ENCODE measurements at places on chromosomes 3 and 15. TPM values are rescaled to one million over a fixed set of nuclear protein-coding genes. Genes with fewer than 3 reads are reported as not detected.

DNA sequence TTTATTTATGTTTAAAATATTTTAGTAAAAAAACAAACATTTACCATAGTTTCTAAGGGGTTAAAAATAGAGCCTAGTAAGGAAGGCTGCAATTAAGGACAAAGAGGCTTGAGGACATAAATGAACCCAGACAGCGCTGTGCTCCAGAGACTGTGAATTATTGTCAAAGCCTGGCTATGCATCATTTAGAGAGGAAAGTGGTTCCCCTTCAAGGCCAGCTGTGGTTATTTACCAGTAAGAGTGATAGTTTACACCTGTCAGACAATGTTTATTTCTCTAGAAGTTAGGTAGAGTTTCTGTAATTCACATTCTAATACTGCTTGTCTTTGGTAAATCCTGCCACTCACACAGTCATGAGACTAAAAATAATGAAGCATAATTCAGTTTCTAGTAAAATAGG is 32.4 kb upstream of the PIK3R4 start:
- DNase-seq: no peak

Gene RAB6B
- total RNA-seq: 1.8 TPM

- DNase-seq: no peak
Observed at GRCh38 chr15:91263632-91264531, 163.8 kb downstream of the SV2B start.

DNA sequence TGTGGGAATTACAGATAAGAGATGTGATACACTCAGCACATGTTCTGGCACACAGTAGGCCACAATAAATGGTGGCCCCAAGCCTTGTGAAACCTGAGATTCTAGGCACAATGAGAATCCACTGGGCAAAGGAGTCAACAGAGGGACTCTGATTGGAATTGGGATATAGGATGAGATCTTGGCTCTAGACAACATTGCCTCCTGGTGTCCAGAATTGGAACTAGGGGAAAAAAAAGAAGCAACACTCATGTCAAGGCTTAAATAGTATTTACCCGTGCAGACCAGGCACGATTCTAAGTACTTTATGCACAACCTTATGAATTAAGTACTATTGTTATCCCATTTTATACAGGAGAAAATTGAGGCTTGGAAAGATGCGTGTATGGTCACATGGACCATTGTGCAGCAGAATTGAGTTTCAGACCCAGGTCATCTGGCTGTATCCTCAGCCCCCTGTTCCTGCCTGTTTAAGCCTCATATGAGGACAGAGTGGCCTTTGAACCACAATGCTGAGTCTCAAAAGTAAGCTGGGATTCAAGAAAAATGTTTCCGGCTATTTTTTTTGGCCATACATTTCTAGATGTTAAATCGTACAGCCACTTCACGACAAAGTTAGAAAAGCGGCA is 124.8 kb downstream of the SV2B start:
- DNase-seq: no peak

DNA sequence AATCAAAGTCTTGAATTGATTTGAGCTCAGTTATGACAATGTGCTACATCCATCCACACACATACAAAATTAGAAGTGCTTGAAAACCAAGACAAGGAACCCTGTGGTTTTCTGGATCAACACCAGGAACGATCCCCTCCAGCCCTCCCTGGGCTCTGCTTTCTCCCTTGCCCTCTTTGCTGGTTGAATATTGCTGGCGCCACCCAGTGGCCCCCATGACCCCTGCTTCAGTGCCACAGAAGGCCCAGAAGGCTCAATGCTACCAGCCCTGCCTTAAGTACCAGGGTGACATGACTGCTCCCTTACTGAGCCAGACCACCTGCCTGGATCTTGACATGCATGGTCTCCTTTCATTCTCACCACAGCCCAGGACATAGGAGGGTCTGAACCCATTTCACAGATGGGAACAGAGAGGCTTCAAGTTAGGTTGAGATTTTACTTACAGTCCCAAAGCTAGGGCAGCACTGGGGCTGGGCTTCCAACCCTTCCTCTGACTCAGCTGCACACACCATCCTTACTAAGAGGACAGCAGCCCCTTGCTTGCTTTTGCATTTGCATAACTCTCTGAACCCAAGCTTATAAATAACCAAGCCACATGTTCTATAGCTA is 15.0 kb downstream of the IL12A start:
- no peak for DNase-seq

GRCh38 chr3:140898340-140899180 is 43.1 kb upstream of the SLC25A36 start:
- DNase-seq: no peak

Gene PLA2G4F
- total RNA-seq: not detected

Gene ZIC4
- not detected for total RNA-seq

DNA sequence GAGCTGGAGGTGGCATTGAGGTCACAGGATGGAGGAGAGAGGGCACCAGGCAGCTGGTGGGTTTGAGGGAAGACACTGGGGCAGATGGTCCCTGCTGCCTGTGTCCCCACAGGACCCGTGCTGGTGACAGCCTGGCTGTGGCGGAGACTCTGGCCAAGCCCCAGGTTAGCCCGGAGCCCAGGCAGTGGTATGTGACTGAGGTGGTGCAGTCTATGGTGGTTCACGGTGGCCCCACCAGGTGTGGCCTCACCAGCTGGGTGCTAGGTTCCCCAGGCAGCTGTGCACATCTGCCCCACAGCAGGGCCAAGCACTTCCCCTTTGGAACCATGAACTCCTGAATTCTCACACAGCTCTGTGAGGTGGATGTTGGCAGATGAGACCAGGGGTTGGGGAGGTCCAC is 15.4 kb downstream of the PLXNA1 start:
- DNase-seq: no peak

DNA sequence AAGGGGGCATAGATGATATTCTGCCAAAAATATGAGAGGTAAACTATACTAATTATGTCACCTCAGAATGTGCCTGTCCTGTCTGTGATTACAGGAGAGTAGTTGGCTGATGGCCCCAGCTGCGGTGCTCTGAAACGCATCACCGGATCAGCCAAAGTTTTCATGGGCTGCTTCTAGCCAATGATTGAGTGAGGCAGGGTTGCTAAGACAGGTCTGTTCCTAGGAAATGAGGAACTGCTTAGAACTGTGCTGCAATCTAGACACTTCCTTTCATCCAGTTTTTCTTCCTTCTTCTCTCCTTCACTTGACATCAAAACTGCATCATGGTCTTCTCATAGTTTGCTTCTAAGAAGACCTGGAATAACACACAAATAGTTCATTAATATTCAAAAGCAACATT is 124.0 kb downstream of the KCNH8 start:
- DNase-seq: no peak

Gene BNC1
- not detected for total RNA-seq

GRCh38 chr3:137792626-137793271 is 28.6 kb downstream of the SOX14 start:
- DNase-seq: no peak

DNA sequence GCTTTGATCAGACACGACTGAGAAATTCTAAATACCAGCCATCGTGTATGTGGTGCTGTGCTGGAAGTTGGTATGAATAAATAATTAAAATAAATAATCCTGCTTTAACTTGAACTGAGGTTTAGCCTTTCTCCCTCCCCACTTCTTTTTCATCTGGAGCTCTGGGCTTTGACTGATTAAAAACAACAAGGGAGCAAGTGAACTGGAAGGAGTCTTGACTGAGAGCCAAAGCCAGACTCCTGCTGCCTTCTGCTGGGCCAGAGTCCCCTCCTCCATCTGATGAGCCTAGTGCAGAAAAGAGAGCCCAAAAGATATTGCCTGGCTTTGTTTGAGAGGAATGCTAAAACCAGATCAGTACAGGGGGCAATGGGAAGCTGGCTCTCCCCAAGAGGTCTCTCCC is 96.0 kb downstream of the CCNL1 start:
- DNase-seq: no peak
